ENCODE measurements at places on chromosomes 7 and 10. TPM values are rescaled to one million over a fixed set of nuclear protein-coding genes. Genes with fewer than 3 reads are reported as not detected.

The CALHM1 gene
- not detected for total RNA-seq

The PAPOLB gene
- total RNA-seq = not detected

The EGR2 gene
- 11.5 TPM for total RNA-seq

The ZNF33A gene
- 22.5 TPM for total RNA-seq

The KAZALD1 gene
- total RNA-seq = 34.8 TPM

The RSPH10B2 gene
- not detected for total RNA-seq

The DPP6 gene
- 0.20 TPM for total RNA-seq

The ATOH7 gene
- total RNA-seq = not detected

The NUTM2E gene
- 0.37 TPM for total RNA-seq

The RGS10 gene
- total RNA-seq = 2.2 TPM

The AQP1 gene
- 124 TPM for total RNA-seq

The OR2A5 gene
- total RNA-seq = 0.44 TPM

The TAS2R41 gene
- total RNA-seq = not detected

The ZNF775 gene
- total RNA-seq = 8.3 TPM

The SH2D4B gene
- total RNA-seq = not detected

The FOXI2 gene
- not detected for total RNA-seq

The NRP1 gene
- 46.9 TPM for total RNA-seq

The RBAK gene
- total RNA-seq = 8.1 TPM

The MOGAT3 gene
- total RNA-seq = 6.3 TPM

The RNF148 gene
- 2.2 TPM for total RNA-seq

The NUTM2B gene
- 0.20 TPM for total RNA-seq

The TNKS2 gene
- total RNA-seq = 33.8 TPM

The NPC1L1 gene
- total RNA-seq = 20.6 TPM

The MARCHF5 gene
- 36.4 TPM for total RNA-seq

The TUBAL3 gene
- total RNA-seq = 1.0 TPM

The HDAC9 gene
- 6.7 TPM for total RNA-seq

The LRRC18 gene
- total RNA-seq = not detected

The WIPF3 gene
- 1.8 TPM for total RNA-seq

The PILRA gene
- total RNA-seq = 2.2 TPM

The OR2A12 gene
- total RNA-seq = 1.0 TPM

The MYL7 gene
- 5.2 TPM for total RNA-seq

The TMEM236 gene
- total RNA-seq = 1.4 TPM

The SPDYE16 gene
- total RNA-seq = 0.03 TPM

The MUC3A gene
- total RNA-seq = 1.9 TPM

The SFTPA2 gene
- total RNA-seq = not detected

The AKR1B1 gene
- 146 TPM for total RNA-seq

All from hepatocyte (in vitro differentiated cells).